Naive B cell (primary cell): ENCODE measurements at places on chromosomes 3 and 15. TPM values are rescaled to one million over a fixed set of nuclear protein-coding genes. Genes with fewer than 3 reads are reported as not detected.

DNA sequence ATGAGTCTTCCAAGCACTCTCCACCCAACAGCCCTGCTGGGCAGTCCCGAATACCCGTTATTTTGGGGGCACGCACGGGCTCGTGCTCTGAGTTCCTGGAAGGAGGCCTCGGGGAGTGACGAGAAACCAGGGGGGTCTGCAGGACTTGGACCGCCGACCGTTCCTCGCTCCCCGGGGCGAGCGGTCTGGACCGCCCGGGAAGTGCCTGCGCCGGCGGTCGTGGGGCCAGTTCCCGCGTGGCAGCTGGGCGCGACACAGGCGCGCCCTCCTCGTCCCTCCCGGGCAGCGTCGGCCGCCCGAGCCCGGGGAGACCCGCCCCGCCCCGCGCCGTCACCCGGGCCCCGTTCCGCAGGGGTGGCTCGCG lies 387 bp downstream of the GNB4 start:
- no peak for DNase-seq

- no peak for DNase-seq
Measured at GRCh38 chr15:36175186-36175740, 404.2 kb upstream of the CDIN1 start.

GRCh38 chr3:184449161-184449515 lies 69.3 kb downstream of the CHRD start:
- no peak for DNase-seq

DNA sequence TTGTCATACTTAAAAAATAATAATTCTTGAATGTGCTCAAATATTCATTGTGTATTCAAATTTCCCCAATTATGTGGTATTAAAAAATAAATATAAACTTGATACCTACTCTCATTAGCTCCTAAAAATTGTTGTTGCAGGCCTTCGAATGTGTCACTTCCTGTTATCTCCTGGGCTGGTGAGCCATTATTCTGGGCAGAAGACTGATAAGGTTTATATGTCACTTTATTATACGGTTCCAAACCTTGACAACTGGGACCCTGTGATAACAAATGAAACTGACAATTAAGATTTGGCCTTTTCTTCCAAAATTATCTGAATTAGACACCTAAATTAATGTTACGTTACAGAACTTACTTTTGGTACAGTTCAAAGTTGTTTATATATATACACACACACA lies 15.0 kb downstream of the CEP152 start:
- DNase-seq, result no peak

FOXB1 gene
- not detected for polyA plus RNA-seq

- DNase-seq, result no peak
Measured at GRCh38 chr15:88256279-88257230, at the start of gene NTRK3. TSS of gene NTRK3 (minus strand) at chr15:88256739. CDS start at chr15:88256153, 586 bp downstream.

CPLX3 gene
- not detected for polyA plus RNA-seq

- no peak for DNase-seq
Measured at GRCh38 chr15:81166636-81167305, 29.9 kb upstream of the IL16 start.

IL1RAP gene
- 2.8 TPM for polyA plus RNA-seq

DNA sequence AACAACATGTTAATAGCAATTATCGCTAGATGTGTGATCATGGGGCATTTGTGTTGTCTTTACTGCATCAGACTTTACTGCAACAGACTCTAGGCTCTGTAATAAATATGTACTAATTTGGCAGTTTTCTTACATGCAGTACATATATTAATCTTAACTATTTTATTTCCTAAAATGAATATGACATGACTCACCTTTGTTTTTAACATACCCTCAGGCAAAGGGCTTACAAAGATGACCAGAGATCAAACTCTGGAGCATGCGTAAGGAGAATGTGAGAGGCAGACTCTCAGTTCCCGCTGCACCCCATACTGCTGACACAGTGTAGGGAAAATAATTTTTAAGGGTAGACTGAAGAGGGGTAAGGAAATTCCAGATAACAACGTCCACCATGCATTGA lies 7.2 kb upstream of the FAM174B start:
- DNase-seq, result no peak

EPHA3 gene
- not detected for polyA plus RNA-seq

GRCh38 chr3:34008836-34009809 lies 210.7 kb downstream of the PDCD6IP start:
- no peak for DNase-seq

MAP1A gene
- polyA plus RNA-seq, result 0.05 TPM

DNA sequence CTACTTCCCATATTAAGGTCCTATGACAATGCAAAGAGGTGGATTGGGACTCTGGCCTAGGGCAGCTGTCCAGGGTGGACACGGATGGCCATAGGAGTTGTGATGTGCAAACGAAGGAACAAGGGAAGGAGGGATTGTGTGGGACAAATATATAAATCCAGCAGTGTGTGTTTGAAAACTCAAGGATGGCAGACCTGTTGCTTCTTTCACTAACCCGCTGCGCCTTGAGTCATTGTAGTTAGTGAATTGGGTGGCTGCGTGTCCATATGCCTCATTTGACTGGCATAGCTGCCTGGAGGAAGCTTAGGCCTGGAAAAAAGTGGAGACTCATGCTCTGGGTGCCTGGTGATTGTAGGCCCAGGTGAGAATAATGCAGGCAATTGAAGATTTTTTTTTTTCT lies 334.7 kb downstream of the THSD4 start:
- no peak for DNase-seq

SERINC4 gene
- 0.52 TPM for polyA plus RNA-seq

GRCh38 chr3:38219609-38220197 lies 45.9 kb upstream of the SLC22A13 start:
- no peak for DNase-seq

HPS3 gene
- polyA plus RNA-seq, result 89.0 TPM

PLA1A gene
- not detected for polyA plus RNA-seq

DNA sequence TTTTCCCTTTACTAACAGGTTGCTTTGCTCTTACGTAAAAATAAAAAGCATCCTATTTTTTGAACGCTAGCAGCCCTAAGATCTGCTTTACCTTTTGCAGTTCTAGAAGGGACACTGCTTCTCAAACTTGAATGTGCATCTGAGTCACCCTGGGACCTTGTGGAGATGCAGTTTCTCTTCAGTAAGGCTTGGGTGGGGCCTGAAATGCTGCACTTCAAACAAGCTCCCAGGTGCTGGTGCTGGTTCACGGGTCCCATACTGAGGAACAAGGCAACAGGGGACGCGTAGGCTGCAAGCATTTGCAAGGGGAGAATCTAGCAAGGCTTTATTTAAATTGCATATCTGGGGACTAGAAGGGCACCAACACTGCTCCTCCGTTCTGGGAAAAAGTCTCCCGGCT lies 30.0 kb downstream of the MB21D2 start:
- no peak for DNase-seq

DNA sequence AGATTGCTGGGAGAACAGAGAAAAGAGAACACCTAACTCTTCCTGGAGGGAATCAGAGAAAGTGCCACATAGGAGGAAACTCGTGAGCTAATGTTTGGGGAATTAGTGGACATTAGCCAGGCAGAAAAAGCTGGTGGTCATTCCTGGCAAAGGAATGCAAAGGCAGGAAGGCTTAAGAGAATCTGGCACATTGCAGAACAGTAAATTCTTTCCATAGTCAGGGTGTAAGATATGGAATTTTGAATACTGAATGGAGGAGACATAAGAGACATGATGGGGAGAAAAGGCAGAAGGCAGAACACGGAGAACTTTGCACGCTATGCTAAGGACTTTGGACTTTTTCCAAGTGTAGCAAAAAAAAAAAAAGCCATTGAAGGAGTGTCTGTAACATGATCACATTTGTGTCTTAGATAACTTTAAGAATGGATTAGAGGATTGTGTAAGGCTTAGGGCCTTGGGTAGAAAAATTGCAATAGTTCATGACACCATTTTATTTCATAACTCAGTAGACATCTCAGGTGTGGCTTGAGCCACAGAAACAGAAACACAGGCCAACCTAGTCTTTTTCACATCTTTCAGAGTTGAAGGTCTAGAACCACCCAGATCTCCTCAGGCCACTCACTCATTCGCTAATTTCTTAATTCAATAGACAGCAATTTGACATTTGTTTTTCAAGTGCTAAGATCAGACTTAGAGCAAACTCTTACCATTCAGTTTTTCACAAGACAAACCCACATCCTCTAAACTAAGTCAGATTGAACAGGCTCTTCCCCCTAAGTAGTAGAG lies 31.2 kb upstream of the CCDC80 start:
- DNase-seq, result no peak

DNA sequence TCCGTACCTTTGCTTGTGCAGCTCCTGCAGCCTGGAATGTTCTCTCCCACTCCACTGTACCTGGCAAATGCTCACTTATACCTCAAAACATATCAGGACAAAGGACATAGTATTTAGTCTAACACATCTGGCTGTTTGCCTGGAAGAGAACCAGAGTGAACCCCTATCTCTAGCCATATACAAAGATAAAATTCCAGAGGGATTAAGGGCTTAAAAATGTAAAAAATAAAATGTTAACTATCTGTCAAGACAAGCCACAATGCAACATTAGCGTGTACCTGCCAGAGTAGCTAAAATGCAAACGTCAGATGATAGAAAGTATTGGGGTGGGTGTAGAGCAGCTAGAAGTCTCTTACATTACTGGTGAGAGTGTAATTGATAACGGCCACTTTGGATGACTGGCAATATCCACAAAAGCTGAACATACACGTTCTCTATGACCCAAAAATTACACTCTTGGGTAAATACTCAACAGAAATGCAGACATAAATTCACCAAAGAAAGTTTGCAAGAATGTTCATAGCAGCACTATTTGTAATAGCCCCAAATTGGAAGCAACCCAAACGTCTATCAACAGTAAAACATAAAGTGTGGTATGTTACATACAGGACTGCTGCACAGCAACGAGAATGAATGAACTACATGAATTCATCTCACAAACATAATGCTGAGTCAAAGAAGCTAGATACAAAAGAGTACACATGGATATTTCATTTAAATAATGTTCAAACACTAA lies 18.2 kb upstream of the ADPGK start:
- DNase-seq, result no peak

TIPARP gene
- 17.0 TPM for polyA plus RNA-seq

GRCh38 chr3:67090474-67090873 lies 92.4 kb downstream of the KBTBD8 start:
- DNase-seq, result no peak

GRCh38 chr3:114205541-114205940 lies 26.7 kb upstream of the DRD3 start:
- DNase-seq, result no peak

GPR171 gene
- 3.1 TPM for polyA plus RNA-seq

- no peak for DNase-seq
Measured at GRCh38 chr3:111260878-111261277, 189.3 kb downstream of the NECTIN3 start.

SLC38A3 gene
- polyA plus RNA-seq, result not detected

PAQR5 gene
- not detected for polyA plus RNA-seq
